ENCODE measurements at places on chromosomes 5 and 9. TPM values are rescaled to one million over a fixed set of nuclear protein-coding genes. Genes with fewer than 3 reads are reported as not detected.

DNA sequence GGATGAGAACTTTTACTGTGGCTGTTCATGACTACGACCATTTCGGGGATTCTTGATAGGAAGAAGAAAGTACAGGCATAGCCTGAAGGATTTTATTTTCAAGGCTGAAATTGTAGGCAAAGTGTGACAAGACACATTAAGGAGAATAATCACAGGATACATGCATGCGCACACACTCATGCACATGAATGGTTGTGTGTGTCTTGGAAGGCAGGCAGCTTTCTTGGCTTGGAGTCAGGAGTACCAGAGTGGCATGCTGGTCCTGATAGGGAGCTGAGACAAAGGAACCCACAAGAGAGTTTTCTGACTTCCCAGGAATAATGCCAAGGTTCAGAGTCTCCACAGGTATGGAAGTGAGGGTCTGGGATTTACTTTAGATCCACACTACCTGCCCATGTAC lies 22.2 kb downstream of the PLK2 start:
- no peaks in the 10 kb centered on the region for H3K27me3 ChIP-seq
- no peak overlapping the region for H3K4me3 ChIP-seq

GRCh38 chr9:94014066-94014654 lies 59.0 kb upstream of the BARX1 start:
- H3K27ac ChIP-seq, result no peak overlapping the region
- H3K36me3 ChIP-seq, result no peaks in the 10 kb centered on the region
- no peak overlapping the region for H3K4me3 ChIP-seq
- no peaks in the 10 kb centered on the region for H3K27me3 ChIP-seq
- peaks cover 8% of the 10 kb centered on the region for H3K4me1 ChIP-seq

DNA sequence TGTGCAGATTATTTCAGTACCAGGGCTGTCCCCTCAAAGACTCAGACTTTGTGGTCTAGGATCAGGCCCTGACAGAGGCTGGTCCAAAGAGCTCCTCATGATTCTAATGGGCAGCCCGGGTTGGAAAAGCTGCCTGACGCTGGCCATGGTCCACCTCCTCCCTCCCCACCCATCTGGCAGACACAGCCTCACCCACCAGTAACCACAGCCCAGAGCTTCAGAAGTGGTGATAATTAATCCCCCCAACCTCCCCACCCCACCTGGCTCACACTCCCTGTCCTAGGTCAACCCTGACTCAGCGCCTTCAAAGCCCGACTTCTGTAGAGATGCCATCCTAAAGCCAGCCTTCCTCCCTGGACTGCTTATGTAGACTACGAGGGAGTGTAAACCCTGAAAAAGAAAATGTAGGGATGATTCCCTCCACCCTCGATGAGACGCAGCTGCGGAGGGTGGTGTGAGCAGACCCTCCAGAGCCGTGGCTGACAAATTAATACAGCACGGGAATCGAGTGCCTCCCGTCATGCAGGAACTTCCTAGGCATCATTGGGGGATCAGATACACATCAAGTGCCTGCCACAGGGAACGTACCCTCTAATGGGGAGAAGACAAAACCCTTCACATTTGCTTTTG lies 7.0 kb downstream of the UBE2QL1 start:
- H3K27me3 ChIP-seq, result no peaks in the 10 kb centered on the region
- H3K4me3 ChIP-seq, result no peak overlapping the region
- no peak for DNase-seq
- H3K36me3 ChIP-seq, result no peaks in the 10 kb centered on the region
- no peaks in the 10 kb centered on the region for H3K4me1 ChIP-seq
- no peak overlapping the region for H3K27ac ChIP-seq

DNA sequence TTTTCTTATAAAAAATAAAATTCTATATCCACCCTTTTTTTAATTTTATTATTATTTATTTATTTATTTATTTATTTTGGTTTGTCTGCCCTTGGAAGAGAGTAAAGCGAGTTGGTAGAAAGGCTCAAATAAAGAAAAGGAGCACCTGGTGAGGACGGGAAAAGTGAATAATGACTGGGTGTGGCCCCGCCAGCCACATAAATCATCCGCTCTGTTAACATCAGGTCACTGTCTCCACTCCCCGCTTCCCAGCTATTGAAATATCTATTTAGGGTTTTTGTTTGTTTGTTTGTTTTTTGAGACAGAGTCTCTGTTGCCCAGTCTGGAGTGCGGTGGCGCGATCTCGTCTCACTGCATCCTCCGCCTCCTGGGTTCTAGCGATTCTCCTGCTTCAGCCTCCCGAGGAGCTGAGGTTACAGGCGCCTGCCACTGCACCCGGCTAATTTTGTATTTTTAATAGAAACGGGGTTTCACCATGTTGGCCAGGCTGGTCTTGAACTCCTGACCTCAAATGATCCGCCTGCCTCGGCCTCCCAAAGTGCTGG lies 844 bp downstream of the POLR3G start:
- H3K4me3 ChIP-seq, result peak overlapping the region; percentile 90
- no peak overlapping the region for H3K27ac ChIP-seq
- no peaks in the 10 kb centered on the region for H3K36me3 ChIP-seq
- no peaks in the 10 kb centered on the region for H3K27me3 ChIP-seq
- no peak for DNase-seq
- no peaks in the 10 kb centered on the region for H3K4me1 ChIP-seq

The MYOT gene
- not detected for total RNA-seq

Measured in SJCRH30 (cell line).